ENCODE measurements at places on chromosomes 3 and 15. TPM values are rescaled to one million over a fixed set of nuclear protein-coding genes. Genes with fewer than 3 reads are reported as not detected.

- DNase-seq = peak; percentile 44
These were observed 466 bp downstream of the NFKBIZ start for GRCh38 chr3:101849714-101850245.

- DNase-seq = peak; percentile 61
These were observed 437 bp downstream of the KLF13 start for GRCh38 chr15:31326875-31327668.

GRCh38 chr3:13346481-13347389, 73.4 kb downstream of the NUP210 start:
- no peak for DNase-seq

Gene DNAJC19
- total RNA-seq = 25.2 TPM

DNA sequence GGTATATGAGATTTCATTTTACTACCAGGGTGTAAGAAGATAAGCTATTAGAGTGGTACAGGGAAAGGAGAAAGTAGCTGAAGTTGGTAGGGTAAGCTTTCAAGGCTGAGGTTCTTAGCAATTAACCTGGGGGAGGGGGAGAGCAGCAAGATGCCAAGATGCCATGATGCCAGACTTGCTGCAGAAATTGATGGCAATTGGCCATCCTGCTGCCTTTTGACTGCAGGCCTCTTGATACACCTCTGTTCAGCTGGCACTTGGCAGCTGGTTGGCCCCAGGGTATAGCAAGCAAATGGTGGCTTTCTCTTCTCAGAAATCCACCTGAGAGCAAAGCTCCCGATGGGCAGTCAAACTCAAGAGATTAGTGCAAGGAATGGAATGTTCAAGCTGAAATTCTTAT, 21.4 kb upstream of the DPH6 start:
- no peak for DNase-seq

Measured in SJSA1 (cell line).